ENCODE measurements at places on chromosomes 11 and 22.
A peak's percentile ranks its signal among the peaks of the same experiment; 100 is the strongest.

- DNase-seq, result peak; percentile 30
Measured at GRCh38 chr11:11731311-11732083, 109.7 kb upstream of the GALNT18 start.

GRCh38 chr11:74735365-74735928 lies 4.2 kb upstream of the CHRDL2 start:
- no peak for DNase-seq

- no peak for DNase-seq
Measured at GRCh38 chr11:76237914-76238313, 31.6 kb upstream of the WNT11 start.

GRCh38 chr11:10526974-10527918 lies 13.7 kb downstream of the RNF141 start:
- no peak for DNase-seq

- DNase-seq, result no peak
Measured at GRCh38 chr11:11390068-11390771, 37.2 kb upstream of the CSNK2A3 start.

DNA sequence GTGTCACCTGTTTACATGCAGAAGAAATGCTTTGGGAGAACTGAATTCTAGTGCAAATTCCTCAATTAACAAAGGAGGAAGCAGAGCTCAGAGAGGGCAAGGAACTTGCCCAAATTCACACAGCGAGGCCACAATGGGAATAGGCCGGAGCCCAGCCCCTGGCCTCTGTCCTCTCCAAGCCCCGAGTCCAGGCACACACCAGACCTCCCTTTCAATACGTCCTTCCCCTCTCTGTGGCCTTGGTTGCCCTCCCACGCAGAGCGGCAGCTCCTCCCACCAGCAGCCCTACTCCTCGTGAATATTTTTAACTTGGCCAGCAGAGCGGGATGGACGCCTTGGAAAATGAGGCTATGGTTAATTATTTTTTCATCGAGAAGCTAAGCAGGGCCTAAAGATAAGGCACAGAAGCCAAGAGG lies 1.6 kb upstream of the CARD10 start:
- no peak for DNase-seq

DNA sequence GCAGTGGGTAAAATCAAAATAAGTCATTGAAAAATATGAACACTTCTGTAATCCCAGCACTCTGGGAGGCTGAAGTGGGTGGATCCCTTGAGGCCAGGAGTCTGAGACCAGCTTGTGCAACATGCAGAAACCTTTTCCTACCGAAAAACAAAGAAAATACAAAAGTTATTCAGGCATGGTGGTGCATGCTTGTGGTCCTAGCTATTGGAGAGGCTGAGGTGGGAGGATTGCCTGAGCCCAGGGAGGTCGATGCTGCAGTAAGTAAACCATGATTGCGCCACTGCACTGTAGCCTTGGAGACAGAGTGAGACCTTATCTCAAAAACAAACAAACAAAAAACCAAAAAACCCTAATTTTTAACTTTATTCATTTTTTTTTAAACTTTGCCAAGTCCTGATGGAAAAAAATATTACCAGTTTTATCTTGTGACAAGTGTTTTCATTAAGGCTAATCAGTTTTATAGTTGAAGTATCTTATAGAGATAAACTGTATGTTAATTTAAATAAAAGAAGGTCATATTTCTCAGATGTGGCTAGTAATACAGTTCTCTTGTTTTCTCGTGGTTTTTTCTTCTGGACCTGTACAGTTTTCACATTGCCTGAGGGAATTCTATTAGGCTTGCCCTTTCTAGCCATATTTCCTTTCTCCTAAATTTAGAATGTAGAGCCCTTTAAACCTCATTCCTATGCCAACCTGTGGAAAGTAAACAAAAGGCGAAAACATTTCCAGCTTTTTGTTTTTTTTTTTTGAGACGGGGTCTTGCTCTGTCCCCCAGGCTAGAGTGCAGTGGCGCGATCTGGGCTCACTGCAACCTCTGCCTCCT lies 9.4 kb downstream of the HIPK3 start:
- DNase-seq, result peak; percentile 57

GRCh38 chr11:94671553-94672366 lies 96.4 kb upstream of the AMOTL1 start:
- peak; percentile 9 for DNase-seq

DNA sequence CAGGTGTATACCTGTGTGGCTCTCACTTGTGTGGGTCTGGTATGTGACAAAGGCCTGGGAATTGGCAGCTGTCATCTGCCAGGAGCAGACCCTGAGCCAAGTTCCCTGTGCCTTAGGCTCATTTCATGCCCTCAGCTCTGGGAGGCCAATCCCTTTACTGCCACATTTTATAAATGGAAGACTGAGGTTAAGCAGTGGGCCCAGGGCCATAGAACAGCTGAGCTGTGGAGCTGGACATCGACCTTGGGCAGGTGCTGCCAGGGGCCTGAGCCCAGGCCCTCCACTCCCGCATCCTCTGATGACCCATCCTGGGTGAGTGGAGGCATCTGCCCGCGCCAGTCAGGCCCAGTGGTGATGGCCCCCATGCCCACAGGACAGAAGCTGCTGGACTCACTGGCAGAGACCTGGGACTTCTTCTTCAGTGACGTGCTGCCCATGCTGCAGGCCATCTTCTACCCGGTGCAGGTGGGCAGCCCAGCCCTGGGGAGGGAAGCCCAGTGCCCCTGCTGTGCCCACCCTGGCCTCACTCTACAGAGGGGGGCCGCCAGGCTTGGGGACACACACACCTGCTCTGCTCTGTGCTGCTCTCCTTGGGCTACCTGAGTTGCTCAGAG lies 20.9 kb upstream of the ARHGAP8 start:
- DNase-seq, result no peak

- no peak for DNase-seq
Measured at GRCh38 chr11:131998020-131998419, 627.6 kb downstream of the NTM start.
